Central memory CD8-positive, alpha-beta T cell (primary cell): ENCODE measurements at places on chromosomes 7 and 10.

GRCh38 chr7:45259966-45260646, 102.5 kb downstream of the RAMP3 start:
- peak; percentile 63 for DNase-seq
- no peak overlapping the region for H3K27ac ChIP-seq
- no peaks in the 10 kb centered on the region for H3K4me1 ChIP-seq
- no peak overlapping the region for H3K4me3 ChIP-seq

- peaks cover 35% of the 10 kb centered on the region for H3K27me3 ChIP-seq
- H3K27ac ChIP-seq = no peak overlapping the region
- no peak for DNase-seq
- no peak overlapping the region for H3K4me3 ChIP-seq
- H3K4me1 ChIP-seq = no peaks in the 10 kb centered on the region
These were observed 80.9 kb upstream of the AGBL3 start for GRCh38 chr7:134905375-134905774.

DNA sequence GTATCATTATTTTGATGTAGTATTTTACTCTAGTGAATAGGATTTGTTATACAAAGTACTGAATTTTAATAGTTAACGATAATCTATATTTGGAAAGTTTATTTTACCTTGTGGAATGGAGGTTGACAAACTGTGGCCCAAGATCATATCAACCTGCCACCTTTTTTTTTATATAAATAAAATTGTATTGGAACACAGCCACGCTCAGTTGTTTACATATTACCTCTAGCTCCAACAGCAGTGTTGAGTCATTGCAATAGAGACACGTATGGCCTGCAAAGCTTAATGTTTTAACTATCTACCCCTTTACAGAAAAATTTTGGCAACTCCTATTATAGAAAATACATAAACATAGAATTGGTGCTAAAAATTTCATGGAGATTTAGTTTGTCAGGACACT, 239.3 kb downstream of the THSD7A start:
- H3K4me1 ChIP-seq = no peaks in the 10 kb centered on the region
- H3K36me3 ChIP-seq = no peaks in the 10 kb centered on the region
- DNase-seq = no peak
- H3K27ac ChIP-seq = no peak overlapping the region
- no peaks in the 10 kb centered on the region for H3K27me3 ChIP-seq

DNA sequence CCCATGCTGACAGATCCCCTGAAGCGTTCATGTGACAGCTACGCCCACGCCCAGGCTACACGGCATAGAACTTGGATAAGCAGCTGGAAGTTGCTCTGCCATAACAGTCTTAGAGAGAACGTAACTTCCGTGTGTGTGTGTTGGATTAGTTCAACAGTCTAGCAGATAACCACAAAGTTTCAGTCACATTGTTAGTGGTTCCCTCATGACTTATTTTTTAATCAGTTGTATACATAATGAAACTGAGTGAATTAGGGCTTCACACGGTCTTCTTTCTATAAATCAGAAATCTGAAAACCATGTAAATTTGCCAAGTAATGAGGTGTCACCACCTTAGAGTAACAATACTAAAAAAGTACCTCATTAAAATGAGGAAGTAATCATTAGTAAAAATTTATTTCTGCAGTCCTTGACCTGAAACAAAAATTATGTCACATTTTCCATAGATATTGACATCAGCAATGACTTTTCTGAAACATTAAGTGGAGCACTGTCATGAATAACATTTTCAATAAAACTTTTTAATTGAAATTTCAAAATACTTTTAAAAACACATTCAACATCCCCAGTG, 21.7 kb upstream of the MACC1 start:
- no peak for DNase-seq
- no peaks in the 10 kb centered on the region for H3K27me3 ChIP-seq
- no peaks in the 10 kb centered on the region for H3K36me3 ChIP-seq
- no peak overlapping the region for H3K27ac ChIP-seq
- H3K4me1 ChIP-seq = no peaks in the 10 kb centered on the region
- peak overlapping the region; percentile 24 for H3K4me3 ChIP-seq

DNA sequence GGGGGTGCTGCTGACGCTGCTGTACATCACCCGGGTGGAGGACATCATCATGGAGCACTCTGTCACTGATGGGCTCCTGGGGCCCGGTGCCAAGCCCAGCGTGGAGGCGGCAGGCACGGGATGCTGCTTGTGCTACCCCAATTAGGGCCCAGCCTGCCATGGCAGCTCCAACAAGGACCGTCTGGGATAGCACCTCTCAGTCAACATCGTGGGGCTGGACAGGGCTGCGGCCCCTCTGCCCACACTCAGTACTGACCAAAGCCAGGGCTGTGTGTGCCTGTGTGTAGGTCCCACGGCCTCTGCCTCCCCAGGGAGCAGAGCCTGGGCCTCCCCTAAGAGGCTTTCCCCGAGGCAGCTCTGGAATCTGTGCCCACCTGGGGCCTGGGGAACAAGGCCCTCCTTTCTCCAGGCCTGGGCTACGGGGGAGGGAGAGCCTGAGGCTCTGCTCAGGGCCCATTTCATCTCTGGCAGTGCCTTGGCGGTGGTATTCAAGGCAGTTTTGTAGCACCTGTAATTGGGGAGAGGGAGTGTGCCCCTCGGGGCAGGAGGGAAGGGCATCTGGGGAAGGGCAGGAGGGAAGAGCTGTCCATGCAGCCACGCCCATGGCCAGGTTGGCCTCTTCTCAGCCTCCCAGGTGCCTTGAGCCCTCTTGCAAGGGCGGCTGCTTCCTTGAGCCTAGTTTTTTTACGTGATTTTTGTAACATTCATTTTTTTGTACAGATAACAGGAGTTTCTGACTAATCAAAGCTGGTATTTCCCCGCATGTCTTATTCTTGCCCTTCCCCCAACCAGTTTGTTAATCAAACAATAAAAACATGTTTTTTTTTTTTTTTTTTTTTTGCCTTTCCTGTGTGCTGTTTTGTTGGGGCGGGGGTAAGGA, 55.8 kb downstream of the TSPAN15 start:
- peaks cover 9% of the 10 kb centered on the region for H3K4me1 ChIP-seq
- peaks cover 1% of the 10 kb centered on the region for H3K36me3 ChIP-seq
- H3K27me3 ChIP-seq = peaks cover 20% of the 10 kb centered on the region
- peak overlapping the region; percentile 74 for H3K27ac ChIP-seq
- no peak for DNase-seq

DNA sequence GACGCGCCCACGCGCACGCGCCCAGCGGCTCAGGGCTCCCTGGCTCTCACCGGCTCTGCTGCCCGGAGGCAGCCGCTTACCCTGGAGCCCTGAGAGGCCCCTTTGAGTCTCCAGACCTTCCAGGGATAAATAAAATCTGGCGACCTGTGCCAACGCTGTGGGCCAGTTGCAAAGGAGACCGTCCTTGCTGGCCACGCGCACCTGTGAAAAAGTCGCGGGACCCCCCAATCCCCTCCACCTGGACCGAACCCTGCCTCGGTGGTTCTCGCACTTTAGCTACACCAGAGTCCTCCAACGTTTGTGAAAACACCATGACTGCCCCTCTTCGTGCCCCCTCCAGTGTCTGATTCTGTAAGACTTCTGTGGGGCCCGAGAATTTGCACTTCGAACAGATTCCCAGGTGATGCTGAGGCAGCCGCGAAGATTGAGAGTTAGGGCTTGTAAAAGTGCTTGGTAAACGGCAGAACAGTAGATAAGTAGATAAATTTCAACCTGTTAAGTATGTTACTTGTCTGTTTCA, 102.4 kb upstream of the SVIL start:
- peaks cover 13% of the 10 kb centered on the region for H3K4me1 ChIP-seq
- peaks cover 2% of the 10 kb centered on the region for H3K36me3 ChIP-seq
- peak overlapping the region; percentile 83 for H3K4me3 ChIP-seq
- no peak overlapping the region for H3K27ac ChIP-seq

GRCh38 chr7:18903695-18904094, 213.7 kb downstream of the TWIST1 start:
- H3K27me3 ChIP-seq = no peaks in the 10 kb centered on the region
- no peaks in the 10 kb centered on the region for H3K36me3 ChIP-seq
- no peaks in the 10 kb centered on the region for H3K4me1 ChIP-seq
- H3K4me3 ChIP-seq = no peak overlapping the region
- DNase-seq = no peak

- DNase-seq = no peak
- no peaks in the 10 kb centered on the region for H3K4me1 ChIP-seq
- H3K27ac ChIP-seq = no peak overlapping the region
- no peak overlapping the region for H3K4me3 ChIP-seq
These were observed 42.8 kb upstream of the TSPAN33 start for GRCh38 chr7:129101746-129102145.

- H3K27ac ChIP-seq = no peak overlapping the region
- H3K27me3 ChIP-seq = peaks cover 47% of the 10 kb centered on the region
- DNase-seq = no peak
These were observed 142.2 kb upstream of the PRSS58 start for GRCh38 chr7:142400042-142400533.

DNA sequence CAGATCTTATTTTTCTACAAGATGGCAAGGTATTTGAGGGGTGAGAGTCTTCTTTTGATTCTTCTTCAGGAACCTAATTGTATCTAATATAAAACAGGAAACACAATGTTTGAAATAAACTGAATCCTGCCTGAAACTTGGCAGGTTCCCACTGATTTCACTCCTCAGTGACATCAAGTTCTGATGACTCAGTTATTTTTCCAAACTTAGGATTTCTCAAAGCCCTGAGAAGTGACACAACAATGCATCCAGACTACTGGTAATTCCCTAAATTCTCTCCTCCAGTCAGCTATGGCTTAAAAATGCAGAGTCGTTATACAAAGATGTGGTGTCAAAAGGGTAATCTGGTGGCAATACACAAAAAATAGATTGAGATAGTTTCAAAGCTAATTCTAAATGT, 80.9 kb downstream of the ABLIM1 start:
- H3K4me1 ChIP-seq = no peaks in the 10 kb centered on the region
- no peaks in the 10 kb centered on the region for H3K27me3 ChIP-seq
- no peak overlapping the region for H3K4me3 ChIP-seq
- no peaks in the 10 kb centered on the region for H3K36me3 ChIP-seq

GRCh38 chr10:51289519-51289918, 215.2 kb downstream of the PRKG1 start:
- no peaks in the 10 kb centered on the region for H3K4me1 ChIP-seq
- H3K36me3 ChIP-seq = peaks cover 2% of the 10 kb centered on the region
- DNase-seq = no peak
- no peak overlapping the region for H3K4me3 ChIP-seq
